Retinal pigment epithelial cell (primary cell): ENCODE measurements at places on chromosomes 5 and 9.

DNA sequence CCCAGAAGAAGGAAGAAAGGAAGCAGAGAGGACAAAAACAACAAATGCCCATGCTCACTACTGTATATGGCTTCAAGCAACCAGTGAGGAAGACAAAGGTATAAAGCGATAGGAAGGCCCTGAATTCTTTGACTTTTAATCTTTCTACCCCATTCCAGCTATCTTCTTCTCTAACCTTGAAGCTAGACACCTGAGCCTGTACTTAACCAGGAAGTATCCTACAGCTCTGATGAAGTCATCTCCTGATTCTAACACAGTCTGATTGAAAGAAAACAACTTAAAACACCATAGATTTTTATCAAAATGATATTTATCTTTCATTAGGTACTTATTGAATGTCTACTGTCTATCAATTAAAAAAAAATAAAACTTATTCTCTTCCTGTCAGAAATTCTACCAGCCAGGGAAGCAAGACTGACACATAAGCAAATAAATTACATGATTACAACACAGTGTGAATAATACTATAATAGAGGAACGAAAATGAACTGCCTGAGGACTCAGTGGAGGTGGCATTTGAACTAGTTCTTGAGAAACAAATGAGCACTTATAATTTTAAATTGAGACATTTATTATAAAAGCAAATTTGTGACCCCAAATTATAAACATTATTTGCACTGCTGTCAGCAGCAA is 123.3 kb upstream of the ELL2 start:
- DNase-seq: no peak

- DNase-seq: no peak
Observed at GRCh38 chr9:32968101-32969011, 33.1 kb downstream of the APTX start.

DNA sequence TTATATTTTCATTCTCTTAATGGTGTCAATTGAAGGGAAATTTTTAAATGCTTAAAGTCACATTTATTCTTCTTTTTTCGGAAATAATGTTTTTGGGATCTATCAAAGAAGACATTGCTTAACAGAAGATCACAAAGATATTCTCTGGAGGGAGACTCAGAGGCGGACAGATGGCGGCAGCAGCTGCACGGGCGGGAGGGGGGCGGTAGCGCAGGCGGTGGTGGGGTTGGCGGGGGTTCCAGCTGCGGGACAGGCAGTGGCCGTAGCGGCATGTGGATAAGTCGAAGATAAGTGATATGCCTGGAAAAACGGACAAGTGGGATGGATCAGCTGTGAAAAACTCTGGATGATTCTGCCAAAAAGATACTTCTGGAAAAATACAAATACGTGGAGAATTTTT is 31.6 kb upstream of the ZDHHC11B start:
- DNase-seq: no peak

DNA sequence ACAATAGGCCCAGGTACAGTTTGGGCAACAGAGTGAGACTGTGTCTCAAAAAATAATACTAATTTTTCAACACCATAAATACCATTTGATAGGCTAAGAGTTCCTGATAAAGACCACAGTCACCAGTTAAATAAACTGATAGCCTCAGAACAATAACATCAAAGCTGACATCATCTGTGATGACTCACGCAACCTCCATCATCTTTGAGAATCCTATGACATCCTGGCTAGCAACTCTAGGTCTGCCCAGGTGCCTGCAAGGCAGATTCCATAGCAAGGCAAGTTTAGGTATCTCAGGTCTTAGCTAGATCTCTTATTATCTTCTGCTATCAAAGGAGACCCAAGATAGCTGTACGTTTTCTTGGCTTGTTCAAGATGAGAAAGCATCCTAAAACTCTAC is 30.5 kb upstream of the UBAP2 start:
- DNase-seq: no peak

- no peak for DNase-seq
Observed at GRCh38 chr5:93296338-93296737, 284.7 kb downstream of the NR2F1-AS1 start.

GRCh38 chr5:125367702-125368101 is 621.3 kb upstream of the ZNF608 start:
- DNase-seq: no peak

GRCh38 chr5:125655156-125655555 is 768.1 kb upstream of the GRAMD2B start:
- DNase-seq: no peak

GRCh38 chr5:69451941-69452647 is 37.2 kb downstream of the MARVELD2 start:
- DNase-seq: no peak

- no peak for DNase-seq
Observed at GRCh38 chr9:107706701-107707427, 217.3 kb upstream of the KLF4 start.

DNA sequence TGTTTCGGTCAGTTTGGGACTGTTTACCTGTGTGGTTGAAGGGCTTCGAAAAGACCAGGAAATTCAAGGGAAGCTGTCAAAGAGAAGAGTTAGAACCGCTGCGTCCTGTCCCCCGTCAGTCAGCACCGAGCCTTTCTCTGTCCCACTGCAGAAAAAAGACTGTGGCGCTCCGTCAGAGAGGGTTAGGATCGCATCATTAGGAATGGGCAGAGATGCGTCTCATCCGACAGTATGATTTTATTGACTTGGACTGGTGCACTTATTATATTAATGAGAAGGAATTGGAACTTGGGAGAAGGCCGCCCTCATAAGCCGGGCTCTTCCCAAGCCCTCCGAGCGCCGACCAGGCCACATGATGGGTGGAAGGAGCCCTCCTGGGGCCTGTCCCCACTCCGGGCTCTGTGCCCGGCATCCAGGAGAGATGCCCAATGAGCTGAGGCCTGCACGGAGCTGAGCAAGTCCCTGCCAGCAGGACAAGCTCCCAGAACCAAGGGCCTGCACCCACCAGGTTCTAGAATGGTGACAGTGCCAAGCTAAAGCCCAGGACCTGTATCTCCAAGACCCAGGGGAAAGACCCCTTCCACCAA is 71.5 kb downstream of the NEK6 start:
- DNase-seq: no peak

- DNase-seq: no peak
Observed at GRCh38 chr9:122076117-122076516, 17.0 kb downstream of the TTLL11 start.
